Astrocyte of the spinal cord (primary cell): ENCODE measurements at places on chromosomes 2 and 18.

DNA sequence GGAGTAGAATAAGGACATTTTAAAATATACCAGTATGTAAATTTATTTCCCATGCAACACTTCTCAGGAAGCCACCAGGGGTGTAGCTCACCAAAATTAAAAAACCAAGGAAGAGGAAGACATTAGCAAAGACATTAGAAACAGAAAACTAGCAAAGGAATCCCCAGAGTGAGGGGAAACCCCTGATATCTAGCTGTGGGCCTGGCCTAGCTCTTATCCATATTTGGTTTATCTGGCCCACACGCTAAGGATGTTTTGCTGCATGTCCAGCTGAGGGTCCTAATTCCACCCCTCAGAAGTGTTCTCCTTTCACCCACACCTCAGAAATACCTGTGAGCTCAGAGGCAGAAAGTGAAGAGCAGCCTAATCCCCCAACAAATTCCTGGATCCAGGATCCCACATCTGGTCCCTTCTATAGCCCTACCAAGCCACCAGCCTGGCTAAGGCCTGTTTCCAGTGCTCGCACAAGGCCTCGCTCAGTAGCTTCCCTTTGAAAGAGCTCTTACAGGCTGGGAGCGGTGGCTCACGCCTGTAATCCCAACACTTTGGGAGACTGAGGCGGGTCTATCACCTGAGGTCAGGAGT is 17.4 kb downstream of the OSBPL1A start:
- no peak for DNase-seq

GRCh38 chr2:154195644-154196195 is 324.0 kb downstream of the GALNT13 start:
- DNase-seq = peak; percentile 13

DNA sequence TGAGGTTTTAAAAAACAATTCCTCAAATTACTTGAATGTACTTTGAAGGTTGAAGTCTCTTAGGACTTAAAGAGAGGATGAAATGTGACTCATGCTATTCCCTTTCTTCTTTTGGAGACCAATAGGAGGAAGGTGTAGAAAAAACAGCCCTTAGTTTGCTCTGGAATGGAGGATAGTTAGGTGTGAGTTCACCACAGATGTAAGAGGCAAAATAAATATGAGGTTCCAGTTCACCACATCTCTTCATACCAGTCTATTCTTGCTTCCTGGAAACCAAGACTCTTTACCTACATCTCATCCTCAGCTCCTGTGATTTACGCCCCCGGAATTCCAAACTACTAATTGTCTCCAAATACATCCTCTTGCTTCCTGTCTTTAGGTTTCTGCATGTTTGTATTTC is 77.5 kb upstream of the TTC21B start:
- peak; percentile 29 for DNase-seq

GRCh38 chr2:102074152-102074783 is 68.3 kb upstream of the IL1R1 start:
- DNase-seq = no peak

DNA sequence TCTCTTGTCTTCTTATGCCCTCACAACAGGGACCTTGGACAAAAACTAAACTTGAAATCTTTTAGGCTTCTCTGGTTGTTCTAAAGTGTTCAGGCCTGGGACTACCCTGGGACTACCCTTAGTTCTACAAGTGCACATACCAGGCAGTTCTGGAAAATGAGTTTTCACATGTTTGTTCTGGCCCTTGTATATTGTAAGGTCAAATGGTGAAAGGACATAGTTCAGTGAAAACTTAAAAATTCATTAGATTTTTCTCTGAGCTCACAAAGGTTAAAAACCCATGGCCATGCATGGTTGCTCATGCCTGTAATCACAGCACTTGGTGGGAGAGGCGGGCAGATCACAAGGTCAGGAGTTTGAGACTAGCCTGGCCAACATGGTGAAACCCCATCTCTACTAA is 875.5 kb upstream of the FAM98A start:
- DNase-seq = no peak

DNA sequence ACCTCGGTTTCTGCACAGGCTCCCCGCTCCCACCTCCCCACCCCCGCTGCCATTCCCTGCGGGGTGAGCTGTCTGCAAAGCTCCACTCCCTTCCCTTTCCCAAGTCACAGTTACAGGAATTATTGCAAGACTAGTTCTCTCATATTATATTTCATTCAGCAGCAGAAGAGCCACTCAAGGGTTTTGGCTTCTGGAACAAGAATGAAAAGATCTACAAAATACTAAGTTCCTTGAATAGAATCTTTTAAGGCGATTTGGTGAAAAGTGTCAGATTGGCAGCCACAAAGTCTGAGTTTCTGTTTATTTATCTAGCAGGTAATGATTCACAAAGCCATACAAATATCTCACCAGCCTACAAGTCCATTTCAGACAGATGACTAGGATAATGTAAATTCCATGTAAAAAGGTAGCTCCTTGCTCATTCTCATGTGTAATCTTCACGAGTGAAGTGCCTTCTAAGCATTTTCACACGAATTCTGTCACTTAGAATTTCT is 221.9 kb upstream of the RBBP8 start:
- DNase-seq = peak; percentile 61

DNA sequence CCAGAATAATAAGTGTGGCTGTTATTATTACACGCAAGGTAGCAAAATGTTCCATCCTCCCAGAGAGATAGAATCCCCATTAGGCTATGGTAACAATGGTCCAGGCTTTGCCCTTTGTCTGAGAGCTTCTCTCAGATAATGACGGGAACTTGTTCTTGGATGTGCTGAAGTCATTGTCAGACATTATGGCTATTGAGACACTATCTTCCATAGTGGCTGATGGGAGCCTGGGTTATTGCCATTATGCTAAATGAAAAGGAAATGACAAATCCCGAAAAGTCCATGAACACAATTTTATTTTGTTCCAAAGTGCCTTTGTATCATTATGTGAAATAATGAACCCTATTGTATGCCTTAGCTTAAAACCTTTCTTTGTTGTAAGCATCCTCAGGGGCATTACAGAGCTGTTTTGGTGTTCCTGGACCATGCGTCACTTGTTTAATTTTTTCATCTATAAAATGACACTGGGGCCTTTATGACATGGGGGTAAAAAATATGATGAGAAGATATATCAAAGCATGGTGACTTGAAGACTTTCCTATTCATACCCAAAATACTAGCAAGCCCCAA is 218.5 kb downstream of the KCNS3 start:
- DNase-seq = no peak

- peak; percentile 78 for DNase-seq
Observed at GRCh38 chr18:32714571-32715148, 58.2 kb downstream of the KLHL14 start.

- DNase-seq = peak; percentile 18
Observed at GRCh38 chr2:148860037-148860436, 15.0 kb upstream of the KIF5C start.

GRCh38 chr18:54416436-54416835 is 58.7 kb downstream of the C18orf54 start:
- DNase-seq = peak; percentile 93

- no peak for DNase-seq
Observed at GRCh38 chr2:178296394-178297090, 102.2 kb downstream of the OSBPL6 start.

GRCh38 chr18:13576598-13576997 is 149.8 kb downstream of the FAM210A start:
- no peak for DNase-seq

DNA sequence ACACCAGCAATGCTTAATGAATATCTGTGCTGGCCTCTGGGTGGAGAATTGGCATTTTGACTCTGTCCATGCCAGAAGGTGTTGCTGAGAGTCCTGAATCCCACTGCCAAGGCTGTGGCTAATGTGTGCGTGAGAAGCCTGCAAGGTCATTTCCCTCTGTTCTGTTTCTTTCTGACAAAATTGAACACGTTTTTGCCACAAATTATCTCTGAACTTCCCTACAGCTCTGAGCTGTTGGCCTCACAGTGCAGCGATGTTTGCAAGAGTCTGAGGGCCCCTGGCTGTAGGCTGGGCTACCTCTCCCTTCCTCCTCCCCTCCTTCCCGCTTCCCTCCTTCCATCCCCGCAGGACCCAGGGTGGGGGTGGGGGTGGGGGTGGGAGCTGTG is 154.1 kb upstream of the HS6ST1 start:
- DNase-seq = no peak

GRCh38 chr2:24957221-24957620 is 14.5 kb downstream of the DNAJC27 start:
- no peak for DNase-seq

- peak; percentile 91 for DNase-seq
Observed at GRCh38 chr2:18976168-18976961, 382.1 kb downstream of the OSR1 start.

DNA sequence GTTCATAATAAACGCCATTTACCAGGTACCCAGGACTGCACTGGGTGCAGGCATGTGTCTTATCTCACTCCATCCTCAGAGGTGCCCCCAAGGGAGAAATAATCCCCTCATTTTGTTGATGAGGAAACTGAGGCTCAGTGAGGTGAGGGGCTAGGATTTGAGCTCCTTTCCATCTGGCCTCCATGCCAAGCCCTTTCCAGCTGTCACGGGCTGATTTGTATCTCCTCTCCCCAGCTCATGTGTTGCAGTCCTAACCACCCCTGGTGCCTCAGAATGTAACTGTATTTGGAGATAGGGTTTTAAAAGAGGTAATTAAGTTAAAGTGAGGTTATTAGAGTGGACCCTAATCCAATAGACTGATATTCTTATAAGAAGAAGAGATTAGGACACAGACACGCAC is 137.3 kb downstream of the MYCN start:
- DNase-seq = no peak

DNA sequence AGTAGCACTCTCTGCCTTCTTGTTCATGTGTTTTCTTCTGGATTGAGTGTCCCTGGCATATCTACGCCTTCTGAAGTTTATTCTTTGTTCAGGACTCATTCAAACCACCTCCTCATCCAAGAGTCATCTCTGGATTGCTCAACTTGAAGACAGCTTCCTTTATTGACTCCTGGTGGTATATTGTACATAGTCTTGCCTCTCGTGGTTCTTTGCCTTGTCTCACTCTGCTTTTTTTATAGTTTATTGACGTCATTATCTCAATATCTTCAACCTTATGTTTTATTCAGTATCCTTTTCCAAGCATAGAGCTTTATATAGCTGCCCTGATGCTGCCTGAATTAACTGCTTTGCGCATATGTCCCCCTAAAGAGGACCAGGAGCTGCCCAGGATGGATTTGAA is 161.7 kb downstream of the INSIG2 start:
- peak; percentile 6 for DNase-seq

GRCh38 chr2:7830616-7831015 is 851.2 kb upstream of the ID2 start:
- no peak for DNase-seq

- no peak for DNase-seq
Observed at GRCh38 chr2:96523659-96524481, 12.7 kb upstream of the ARID5A start.

GRCh38 chr2:206512999-206513398 is 69.7 kb downstream of the ADAM23 start:
- DNase-seq = no peak

DNA sequence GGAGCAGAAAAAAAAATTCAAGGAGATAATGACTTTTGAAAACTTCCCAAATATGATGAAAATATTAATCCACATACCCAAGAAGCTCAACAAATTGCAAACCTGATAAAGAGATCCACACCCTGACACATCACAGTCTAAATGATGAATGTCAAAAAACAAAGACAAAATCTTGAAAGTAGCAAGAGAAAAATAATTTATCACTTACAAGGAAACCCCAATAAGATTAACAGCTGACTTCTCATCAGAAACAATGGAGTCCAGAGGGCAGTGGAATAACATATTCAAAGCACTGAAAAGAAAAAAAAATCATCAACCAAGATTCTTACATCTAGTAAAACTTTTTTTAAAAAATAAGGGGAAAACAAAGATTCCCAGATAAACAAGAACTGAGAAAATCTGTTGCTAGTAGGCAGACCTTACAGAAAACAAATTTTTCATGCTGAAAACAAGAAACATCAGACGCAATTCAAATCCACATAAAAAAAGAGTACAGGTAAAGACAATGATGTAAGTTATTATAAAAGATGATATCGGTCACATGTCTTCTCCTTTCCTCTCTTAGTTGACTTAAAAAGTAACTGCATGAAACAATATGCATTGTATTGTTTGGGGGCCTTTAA is 21.3 kb downstream of the SLC66A2 start:
- DNase-seq = peak; percentile 23

DNA sequence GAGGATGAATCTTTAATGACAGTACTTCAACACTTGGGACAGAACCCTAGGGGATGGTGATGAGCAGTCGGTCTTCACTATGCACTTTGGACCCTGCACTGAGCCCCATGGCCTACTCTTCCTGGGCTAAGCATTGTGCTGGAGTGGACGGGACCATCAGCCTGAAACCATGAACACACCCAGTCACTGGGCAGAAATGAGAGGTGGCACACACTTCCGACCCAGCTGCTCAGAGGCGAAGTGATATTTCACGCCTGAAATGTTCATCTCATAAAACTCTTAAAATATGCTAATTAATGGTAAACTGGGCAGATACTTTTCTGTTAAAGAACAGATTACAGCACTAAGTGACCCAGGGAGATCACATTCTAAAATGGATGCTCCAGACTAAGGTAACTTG is 150.3 kb upstream of the NDUFV2 start:
- no peak for DNase-seq

- DNase-seq = no peak
Observed at GRCh38 chr18:24259869-24260641, 121.2 kb downstream of the CABYR start.

DNA sequence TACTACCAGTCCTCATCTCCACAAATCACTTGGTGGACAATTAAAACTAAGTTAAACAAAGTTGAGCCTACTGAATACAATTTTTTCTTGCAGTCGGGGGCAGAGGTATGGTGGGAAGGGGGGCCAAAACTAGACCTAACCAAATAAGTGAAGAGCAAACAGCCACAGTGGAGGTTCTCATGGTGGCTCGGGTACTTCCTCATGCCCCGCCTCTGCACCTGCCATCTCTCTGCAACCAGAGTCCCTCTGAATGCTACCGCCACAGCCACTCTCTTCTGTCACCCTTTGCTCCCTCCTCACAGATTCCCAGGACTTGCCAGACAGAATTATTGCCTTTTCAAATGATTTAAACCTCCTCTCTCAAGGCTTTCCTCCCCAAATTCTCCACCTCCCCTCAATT is 204.2 kb downstream of the TMEM247 start:
- no peak for DNase-seq

DNA sequence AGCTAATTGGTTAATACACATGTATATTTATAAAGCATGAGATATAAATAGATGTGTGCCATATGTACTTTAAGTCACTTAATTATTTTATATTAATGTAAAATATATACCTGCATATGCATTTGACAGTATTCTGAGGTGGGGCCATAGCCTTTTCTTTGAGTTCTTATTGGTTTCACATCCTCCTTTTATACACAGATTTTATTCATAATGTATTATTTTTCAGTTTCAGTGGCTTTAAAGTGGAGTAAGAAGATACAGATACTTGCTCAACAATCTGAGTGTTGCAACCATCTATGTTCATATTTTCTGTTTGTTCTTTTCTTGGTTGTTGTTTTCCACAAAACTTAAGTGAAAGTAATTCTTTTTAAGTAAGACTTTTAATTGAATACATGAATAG is 436.5 kb downstream of the RND3 start:
- DNase-seq = no peak

DNA sequence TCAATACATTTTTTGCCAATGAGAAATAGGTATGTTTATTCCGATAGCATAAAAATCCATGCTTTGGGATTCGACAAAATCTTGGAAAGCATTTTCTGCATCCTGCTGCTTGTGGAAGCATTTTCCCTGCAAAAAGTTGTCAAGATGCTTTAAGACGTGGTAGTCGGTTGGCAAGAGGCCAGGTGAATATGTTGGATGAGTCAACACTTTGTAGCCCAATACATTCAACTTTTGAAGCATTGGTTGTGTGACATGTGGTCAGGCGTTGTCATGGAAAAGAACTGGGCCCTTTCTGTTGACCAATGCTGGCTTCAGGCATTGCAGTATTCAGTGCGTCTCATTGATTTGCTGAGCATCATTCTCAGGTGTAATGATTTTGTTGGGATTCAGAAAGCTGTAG is 764.5 kb downstream of the TRIB2 start:
- peak; percentile 17 for DNase-seq
